ENCODE measurements at places on chromosomes 11 and 22. TPM values are rescaled to one million over a fixed set of nuclear protein-coding genes. Genes with fewer than 3 reads are reported as not detected.
A peak's percentile ranks its signal among the peaks of the same experiment; 100 is the strongest.

- no peak for DNase-seq
These were observed 149.1 kb downstream of the SBF2 start for GRCh38 chr11:10144954-10145353.

Gene SPTBN2
- 23.9 TPM for total RNA-seq

DNA sequence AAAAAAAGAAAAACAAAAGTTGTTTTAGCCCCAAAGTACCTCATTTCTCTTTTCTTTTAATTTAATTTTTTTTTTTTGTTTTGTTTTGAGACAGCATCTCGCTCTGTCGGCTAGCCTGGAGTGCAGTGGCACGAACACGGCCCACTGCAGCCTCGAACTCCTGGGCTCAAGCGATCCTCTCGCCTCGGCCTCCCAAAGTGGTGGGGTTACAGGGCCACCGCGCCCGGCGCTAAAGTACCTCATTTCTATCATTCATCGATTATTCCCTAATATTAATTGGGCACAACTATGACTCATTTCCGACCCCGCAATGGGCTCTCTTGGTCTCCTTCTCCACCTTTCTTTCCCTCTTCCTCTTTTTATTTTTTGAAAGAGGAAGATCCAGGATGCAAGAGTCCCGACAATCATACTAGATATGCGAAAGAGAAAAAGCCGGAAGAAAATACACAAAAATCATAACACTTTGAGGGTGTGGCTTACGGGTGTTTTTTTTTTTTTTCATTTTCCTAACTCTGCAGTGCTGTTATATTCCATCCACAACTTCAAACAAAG lies 475 bp upstream of the AIP start:
- DNase-seq, result no peak

Gene GALNT18
- 10.9 TPM for total RNA-seq

DNA sequence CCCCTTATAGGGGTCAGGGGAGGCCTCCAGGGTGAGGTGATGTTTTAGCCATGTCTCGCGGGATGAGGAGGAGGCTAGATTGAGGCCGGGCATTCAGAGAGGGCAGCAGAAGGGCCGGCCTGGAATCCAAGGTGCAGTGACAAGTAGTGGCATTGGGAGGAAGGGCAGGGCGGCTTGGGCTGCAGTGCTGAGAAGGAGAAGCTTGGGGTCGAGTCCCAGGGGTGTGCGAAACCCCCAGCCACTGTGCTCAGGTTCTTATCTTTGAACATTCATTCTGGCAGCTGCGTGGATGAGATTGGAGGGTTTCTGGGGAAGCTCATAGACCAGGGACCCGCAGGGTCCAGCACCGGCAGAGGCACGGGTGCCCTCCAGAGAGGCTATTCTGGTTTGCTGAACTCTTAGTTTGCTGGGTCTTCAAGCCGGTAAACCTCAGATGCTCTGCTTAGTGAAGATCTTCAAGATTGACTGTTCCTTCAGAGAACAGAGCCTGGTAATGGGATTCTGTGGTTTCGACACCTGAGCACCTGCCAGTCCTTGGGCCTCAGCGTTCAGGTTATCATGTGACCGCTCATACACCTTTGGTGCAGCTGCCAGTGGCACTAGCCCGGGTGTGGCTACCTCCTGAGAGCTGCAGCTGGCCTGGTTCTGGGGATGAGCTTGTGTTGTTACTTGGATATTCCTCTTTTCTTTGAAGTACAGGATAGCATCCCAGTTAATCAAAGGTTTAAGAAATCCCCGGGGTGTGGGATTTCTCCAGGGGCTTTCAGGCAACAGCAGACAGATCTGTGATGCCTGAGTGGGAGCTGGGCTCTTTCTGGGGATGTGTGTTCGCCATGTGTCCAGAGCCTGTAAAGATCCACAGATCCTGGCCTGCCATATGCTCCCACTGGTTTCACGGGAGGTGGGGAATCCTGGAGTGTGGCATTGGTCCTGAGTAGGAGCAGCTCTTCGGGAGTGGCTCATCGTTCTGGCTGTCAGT lies 152.8 kb downstream of the TBC1D22A start:
- no peak for DNase-seq

- peak; percentile 48 for DNase-seq
These were observed 7.6 kb upstream of the FTH1 start for GRCh38 chr11:61974766-61975631.

GRCh38 chr11:61921446-61921845 lies 4.1 kb upstream of the RAB3IL1 start:
- DNase-seq, result no peak

Gene UPK3A
- not detected for total RNA-seq

Gene C11orf54
- 33.6 TPM for total RNA-seq

- DNase-seq, result peak; percentile 67
These were observed 678.6 kb upstream of the ANO5 start for GRCh38 chr11:21514316-21514715.

Gene F2
- 0.88 TPM for total RNA-seq

DNA sequence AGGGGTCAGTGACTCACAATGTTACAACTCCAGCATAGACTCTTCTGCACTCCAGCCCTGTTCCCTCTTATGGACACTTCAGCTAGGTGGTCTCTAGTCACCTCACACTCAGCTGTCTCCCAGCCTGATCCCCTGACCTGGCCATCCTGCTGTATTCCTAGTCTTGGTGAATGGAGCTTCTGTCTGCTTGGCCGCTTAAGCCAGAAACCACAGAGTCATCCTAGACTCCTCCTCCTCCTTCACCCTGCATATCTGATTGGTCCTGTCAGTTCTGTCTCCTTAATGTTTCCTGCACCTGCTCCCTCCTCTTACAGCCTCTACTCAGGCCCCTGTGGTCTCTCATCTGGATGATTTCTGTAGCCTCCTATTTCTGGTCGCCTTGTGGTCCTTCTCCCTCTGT lies 144.9 kb downstream of the HIPK3 start:
- DNase-seq, result no peak

Gene APOL4
- total RNA-seq, result not detected

- peak; percentile 65 for DNase-seq
These were observed 14.5 kb downstream of the FEZ1 start for GRCh38 chr11:125481531-125481930.

DNA sequence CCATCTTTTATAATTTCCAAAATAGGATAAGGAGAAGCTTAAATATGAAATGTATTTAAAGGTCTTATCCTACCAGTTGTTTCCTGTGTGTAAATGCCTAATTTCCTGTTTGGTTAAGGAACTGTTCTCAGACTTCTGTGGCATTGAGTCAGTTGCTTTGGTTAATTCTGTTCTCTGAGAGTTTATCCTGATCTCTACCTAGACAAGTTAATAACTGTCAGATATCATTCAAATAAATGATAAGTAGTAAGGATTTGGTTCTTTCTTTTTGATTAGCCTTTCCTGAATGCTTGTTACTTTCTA lies 39.5 kb downstream of the CTNND1 start:
- DNase-seq, result no peak

DNA sequence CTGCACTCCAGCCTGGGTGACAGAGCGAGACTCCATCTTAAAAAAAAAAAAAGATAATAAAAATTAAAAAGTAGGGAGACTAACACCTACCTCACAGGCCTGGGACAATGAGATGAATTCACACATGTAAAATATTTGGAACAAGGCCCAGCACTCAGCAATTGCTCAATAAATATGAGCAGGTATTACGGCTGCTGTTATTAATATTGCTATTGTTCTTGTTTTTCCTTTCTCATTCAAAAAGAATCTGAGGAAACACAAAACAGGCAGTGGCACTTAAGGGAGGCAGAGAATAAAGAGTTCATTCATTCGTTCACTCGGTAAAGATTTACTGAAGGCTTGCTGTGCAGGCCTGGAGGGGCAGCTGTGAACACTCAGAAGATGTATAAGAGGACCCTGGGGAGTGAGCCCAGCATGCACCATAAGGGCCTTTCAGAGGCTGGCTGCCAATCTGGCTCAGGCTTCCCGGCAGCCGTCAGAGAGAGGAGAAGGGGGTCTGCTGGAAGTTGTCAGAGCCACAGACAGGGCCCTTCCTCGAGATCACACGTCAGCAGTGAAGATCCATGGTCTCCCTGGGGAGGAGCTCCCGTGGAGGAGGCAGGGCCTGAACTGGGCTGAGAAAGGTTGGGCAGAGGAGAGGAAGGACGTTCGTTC lies 51.6 kb upstream of the TCF20 start:
- no peak for DNase-seq

Gene RASL10A
- 1.3 TPM for total RNA-seq

DNA sequence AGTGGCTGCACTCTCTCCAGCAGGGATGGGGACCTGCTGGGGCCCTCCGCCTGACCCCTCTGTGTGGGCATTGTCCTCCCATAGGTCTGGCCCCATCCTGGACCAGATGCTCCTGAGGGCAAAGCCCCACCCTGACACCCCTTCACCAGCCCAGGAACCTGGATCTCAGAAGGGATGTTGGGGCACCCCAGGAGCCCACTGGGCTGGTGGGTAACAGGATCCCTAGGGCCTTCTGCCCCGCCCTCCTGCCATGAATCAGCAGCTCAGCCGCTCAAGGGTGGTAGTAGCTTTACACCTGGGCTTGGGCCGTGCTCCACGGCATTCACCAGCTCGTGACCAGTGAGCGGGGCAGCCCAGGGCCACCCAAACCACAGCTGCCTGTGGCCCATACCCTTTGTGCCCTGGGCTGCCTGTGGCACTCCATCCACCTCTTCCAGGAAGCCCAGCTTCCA lies 1.0 kb upstream of the MAPK12 start:
- no peak for DNase-seq

- DNase-seq, result no peak
These were observed at the start of gene NCF4 for GRCh38 chr22:36860821-36861659. Gene NCF4 (plus strand): TSS chr22:36861006. CDS start chr22:36861172, 166 bp downstream.

DNA sequence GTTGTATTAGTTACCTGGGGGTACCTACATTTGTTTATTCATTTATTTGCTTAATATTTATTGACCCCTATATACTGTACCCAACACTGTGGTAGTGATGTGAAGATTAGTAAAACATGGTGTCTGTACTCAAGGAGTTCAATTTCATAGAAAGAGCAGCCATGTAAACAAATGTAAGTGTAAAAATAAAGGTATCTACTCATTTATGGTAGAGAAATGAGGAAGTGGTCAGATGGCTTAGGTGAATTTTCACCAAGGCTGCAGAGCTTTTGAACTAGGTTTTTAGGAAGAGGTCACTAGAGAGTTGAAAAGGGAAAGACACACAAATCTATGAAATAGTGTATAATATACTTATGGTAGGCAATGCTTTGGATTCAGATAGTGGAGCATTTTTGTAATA lies 11.1 kb downstream of the CTR9 start:
- no peak for DNase-seq

GRCh38 chr11:130439160-130439519 lies 9.3 kb upstream of the ADAMTS15 start:
- DNase-seq, result no peak

Gene SLC5A4
- total RNA-seq, result not detected

Gene ARHGAP8
- total RNA-seq, result 51.3 TPM

DNA sequence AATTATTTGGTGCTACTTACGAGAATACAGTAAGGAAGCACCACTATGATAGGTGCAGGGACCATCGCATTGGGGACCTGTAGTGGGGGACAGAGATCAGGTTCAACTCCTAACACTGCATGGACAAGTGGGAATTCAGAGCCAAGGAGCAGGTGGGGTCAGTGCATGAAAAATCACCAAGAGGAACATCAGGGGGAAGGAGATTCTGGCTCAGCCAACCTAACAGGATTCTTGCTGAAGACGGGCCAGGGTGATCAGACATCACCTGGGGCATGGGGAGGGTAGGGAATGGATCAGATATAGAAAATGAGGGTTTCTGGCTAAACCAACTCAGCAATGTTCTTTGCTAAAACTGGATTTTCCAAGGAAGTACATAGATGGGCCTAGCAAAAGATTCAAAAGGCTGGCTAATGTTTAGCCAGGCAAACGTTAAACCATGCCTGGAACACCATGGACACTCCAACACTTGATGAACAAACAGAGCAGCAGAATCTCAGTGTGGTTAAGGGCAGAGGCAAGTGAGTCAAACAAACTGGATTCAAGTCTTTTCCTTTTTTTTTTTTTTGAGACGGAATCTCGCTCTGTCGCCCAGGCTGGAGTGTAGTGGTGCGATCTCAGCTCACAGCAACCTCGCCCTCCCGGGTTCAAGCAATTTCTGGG lies 70.0 kb downstream of the MICAL3 start:
- no peak for DNase-seq

- no peak for DNase-seq
These were observed 32.4 kb upstream of the MYH9 start for GRCh38 chr22:36419912-36420882.

DNA sequence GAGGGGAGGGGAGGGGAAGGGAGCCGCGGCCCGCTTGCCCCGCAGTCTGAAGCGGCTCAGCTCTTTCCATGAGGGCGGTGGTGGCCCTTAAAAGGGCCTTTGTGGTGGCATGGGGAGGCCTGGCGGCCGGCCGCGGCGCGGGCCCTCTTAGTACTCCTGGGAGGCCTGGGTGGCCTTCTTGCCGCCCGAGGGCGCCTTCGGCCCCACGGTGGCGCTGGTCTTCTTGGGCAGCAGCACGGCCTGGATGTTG lies 6.9 kb downstream of the DPAGT1 start:
- DNase-seq, result no peak

GRCh38 chr11:120540744-120541465 lies 29.4 kb downstream of the GRIK4 start:
- no peak for DNase-seq

Gene MUC5B
- 0.05 TPM for total RNA-seq

DNA sequence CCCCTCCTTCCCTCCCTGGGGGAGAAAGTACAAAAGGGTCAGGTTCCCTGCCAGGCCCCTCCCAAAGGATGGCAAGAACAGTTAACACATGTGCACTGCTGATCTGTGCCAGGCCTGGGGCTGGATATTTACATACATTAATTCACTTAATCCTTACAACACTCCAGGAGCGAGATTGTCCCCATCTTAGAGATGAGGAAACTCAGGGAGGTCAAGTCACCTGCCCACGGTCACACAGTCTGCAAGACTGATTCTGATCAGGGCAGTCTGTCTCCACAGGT lies 36.5 kb downstream of the NECTIN1 start:
- no peak for DNase-seq

DNA sequence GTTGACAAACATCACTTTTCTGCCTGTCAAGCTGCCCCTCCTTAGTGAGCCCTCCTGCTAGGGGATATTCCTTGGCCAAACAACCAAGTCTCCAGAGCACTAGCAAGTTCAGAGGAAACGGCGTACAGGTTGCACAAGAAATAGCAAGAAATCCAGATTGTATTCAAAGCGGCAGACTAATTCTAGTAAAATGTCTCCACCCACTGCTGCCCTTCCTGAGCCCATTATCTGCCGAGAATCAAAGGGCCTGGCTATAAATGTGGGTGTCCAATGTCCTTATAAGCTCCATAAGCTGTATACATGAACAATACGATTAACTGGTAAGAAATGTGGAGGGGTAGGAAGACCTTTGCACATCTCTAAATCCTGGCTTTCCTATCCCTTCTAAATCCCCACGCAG lies 44.0 kb upstream of the AKIP1 start:
- DNase-seq, result no peak

GRCh38 chr11:25838918-25839625 lies 492.9 kb upstream of the ANO3 start:
- no peak for DNase-seq
